Amygdala (tissue), 56 donors: ENCODE measurements at places on chromosomes 4 and X.

DNA sequence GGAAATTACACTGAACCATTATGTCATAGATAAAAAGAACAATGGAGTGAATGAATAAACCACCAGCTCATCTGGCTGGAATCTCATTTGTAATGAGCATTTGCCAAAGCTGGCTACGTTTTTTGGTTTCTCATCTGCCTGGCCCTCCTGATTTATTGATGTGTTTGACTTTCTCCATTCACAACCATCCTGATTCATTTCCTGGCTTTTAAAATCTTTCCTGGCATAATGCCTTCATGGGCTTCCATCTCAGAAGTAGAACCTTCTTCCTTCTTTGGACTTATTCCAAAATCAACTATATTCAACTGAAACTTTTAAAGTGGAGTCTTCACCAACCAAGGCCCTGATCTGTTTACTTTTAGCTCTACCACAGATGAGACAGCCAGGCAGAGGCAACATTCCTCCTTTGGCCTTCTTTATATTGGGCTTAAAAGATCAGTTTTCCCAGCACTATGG lies 36.0 kb upstream of the ARSJ start:
- DNase-seq = no peak

GRCh38 chr4:1640190-1640589 lies 43.9 kb downstream of the FAM53A start:
- no peak for DNase-seq

- DNase-seq = no peak
Measured at GRCh38 chr4:64359489-64359888, 49.8 kb downstream of the TECRL start.

GRCh38 chr4:171981185-171981584 lies 168.0 kb downstream of the GALNTL6 start:
- DNase-seq = no peak

- no peak for DNase-seq
Measured at GRCh38 chr4:37666625-37667071, 19.5 kb downstream of the RELL1 start.

GRCh38 chr4:41132055-41132683 lies 82.2 kb downstream of the APBB2 start:
- no peak for DNase-seq

DNA sequence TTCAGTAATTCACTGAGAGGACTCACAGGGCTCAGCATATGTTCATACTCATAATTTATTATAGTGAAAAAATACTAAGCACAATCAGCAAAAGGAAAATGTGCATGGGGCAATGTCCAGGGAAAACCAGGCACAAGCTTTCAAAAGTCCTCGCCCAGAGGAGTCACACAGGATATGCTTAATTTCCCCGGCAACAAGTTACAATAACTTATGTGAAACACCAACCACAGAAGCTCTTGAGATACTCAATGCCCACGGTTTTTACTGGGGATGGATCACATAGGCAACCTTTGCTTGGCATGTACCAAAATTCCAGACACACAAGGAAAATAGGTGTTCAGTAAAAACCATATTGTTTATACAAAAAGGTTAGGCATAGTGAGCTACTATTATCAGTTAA lies 38.5 kb upstream of the STPG2 start:
- DNase-seq = no peak

- DNase-seq = peak; percentile 88
Measured at GRCh38 chrX:154515966-154516655, at the start of gene FAM3A. FAM3A (minus strand) TSS chrX:154516232; CDS start chrX:154515772, 460 bp downstream.

- no peak for DNase-seq
Measured at GRCh38 chr4:104351706-104352105, 143.0 kb downstream of the CXXC4 start.

DNA sequence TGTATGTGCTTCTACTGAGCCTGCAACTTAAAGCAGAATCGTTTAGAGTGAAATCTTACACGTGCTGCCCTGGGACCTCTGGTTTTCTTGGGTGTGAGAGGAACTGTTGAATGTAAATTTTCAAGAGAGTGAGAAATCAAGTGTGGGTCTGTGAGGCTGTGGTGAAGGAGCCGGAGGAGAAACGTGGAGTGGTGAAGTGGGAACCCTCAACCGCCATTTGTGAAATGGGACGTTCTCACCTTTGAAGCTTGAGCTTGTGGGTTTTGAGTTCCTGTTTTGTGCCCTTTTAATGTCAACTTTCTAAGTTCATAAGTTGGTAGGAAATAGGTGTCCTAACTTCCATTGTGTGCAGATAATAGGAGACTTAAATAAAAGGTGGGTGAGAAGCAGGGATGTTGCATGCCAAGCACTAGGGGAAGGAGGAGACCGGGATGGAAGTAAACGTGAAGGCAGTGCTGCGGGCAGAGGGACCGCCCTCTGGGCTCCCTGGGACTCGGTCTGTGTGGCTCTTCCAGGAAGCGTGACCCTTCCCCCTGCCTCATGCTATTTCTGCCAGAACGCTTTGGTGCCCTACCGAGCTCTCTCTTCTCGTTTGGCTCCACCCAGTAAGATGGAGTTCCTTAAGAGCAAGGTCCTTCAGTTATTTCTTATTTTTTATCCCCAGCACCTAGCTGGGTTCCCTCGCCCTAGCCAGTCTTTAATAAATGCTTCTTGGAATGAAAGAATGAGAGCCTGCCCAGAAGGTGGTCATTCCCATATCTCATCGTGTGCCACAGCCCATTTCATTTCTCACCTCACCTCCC lies 56.0 kb downstream of the TMEM131L start:
- no peak for DNase-seq

GRCh38 chr4:138925495-138925894 lies 90.1 kb upstream of the NOCT start:
- DNase-seq = no peak

DNA sequence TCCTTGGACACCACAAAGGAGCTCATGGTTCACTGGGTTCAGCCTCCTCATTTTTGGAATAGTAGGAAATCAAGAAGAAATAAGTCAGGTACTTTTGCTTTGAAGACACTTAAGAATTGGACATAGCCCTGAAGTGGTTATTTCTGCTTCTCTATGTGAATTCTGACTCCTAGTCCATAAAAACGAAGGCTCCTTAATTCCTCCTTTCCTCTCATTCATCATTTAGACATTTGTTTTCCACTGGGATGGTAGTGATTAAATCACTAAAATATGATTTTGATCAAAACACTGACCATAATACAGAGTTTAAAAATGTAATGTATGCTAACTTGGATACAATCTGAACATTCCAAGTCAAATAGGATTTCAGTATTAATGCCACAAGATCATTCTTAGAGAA lies 34.7 kb upstream of the CYP2U1 start:
- no peak for DNase-seq

GRCh38 chr4:121248747-121249146 lies 84.6 kb upstream of the TNIP3 start:
- DNase-seq = no peak

DNA sequence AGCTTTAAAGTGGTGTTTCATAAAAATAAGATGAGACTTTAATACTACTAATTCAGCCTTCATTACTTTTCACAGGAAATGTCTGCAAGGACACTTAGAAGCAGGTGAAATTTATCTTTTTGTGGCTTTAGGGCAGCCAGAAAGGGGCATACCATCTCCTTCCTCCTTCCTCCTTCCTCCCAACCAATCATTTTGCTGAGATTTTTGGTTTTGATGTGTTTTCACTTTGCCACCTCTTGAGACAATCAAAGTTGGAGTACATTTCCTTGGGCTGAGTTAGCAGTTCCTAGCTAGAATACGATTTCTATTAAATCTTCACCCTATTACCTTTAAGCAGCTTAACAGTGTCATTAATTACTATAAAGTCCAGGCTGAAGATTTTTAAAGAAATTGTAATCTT lies 5.1 kb upstream of the NDST3 start:
- DNase-seq = no peak

GRCh38 chr4:137312257-137312656 lies 220.0 kb downstream of the PCDH18 start:
- no peak for DNase-seq

- DNase-seq = no peak
Measured at GRCh38 chrX:34918091-34918736, 24.4 kb upstream of the FAM47B start.

GRCh38 chr4:127400276-127400675 lies 232.5 kb upstream of the INTU start:
- no peak for DNase-seq

- DNase-seq = no peak
Measured at GRCh38 chr4:85952972-85953650, 406.7 kb downstream of the MAPK10 start.

- DNase-seq = no peak
Measured at GRCh38 chr4:130186931-130187330, 1091.0 kb downstream of the C4orf33 start.

DNA sequence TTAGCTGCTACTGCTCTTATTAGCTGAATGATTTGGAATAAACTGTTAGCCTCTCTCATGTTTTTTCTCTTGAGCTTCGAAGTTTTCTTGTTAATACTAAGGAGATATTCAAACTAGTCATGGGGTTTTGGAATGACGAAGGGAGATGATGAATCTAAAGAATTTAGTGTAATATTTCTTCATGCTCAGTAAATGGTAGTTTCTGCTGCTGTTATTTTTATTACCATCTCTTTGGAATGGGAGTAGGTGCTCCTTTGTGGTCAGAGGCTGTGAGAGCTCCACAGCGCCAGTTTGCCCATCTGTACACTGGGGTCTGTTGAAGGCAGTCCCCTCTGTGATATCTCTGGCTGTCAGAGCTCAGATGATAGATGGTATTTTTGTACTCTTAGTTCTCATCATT lies 33.7 kb downstream of the HTT start:
- no peak for DNase-seq

DNA sequence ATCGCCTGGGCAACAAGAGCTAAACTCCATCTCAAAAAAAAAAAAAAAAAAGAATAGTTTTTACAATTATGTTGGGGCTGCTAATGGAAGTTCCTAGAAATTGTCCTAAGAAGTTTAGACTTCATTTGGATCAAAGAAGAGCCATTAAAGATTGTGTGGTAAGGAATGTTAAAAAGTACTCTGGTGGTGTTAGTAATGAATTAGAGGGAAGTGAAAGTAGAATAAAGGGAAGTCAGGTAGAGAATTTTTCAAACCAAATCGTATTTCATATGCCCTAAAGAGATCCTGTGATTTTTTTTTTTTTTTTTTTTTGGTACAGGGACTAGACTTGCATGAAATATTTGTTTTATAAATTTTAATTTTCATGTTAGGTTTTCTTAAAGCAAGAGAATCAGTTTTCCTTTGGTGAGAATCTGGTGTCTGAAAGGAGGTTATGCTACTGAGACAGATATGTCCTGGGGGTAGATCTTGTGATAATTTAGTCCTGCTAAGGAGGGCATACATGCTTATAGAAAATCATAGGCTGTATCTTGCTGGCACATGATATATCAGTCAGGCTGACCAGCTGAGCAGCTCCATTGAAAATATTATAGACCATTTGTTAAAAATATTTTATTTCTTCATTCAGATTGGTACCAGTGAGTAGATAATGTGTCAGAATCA lies 10.7 kb downstream of the SEC24B start:
- no peak for DNase-seq

GRCh38 chrX:2502668-2503519 lies 2.1 kb upstream of the DHRSX start:
- no peak for DNase-seq

DNA sequence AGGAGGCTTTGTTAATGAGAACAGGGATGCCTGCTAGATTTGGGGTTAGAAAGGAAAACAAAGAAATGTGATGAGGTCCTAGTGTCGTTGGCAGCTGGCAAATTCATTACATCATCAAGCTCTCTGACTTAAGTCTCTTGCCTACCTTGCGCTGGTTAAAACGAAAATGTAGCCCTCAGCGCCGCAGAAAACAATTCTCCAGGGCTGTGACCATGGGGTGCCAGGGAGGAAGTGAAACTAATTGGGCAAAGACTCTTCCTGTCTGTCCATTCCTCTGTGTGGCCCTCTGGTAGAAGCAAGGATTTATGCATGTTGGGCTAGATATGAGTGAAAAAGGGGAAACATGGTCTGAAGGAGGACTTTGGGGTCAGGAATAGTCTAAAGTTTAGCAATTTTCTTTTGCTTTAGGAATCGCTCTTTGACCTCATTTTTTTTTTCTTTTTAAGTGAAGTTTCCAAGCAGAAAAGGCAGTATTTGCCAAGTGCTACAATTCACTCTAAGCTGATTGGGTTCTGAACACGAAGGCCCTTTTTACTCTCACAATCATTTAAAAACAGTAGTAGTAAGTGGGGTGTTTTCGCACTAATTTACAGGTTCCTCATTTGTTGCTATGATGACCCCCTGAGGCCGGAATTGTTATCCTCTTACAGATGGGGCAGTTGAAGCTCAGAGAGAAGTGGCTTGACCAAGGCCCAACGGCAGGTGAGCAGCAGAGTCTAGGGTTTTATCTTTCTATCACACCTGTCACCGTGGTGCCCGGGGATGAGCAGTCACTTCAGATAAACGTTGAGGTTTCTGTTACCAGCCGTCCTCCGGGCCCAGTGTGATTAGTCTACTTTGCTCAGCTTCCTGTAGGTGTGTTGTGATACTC lies 27.3 kb upstream of the CHRNA9 start:
- no peak for DNase-seq

DNA sequence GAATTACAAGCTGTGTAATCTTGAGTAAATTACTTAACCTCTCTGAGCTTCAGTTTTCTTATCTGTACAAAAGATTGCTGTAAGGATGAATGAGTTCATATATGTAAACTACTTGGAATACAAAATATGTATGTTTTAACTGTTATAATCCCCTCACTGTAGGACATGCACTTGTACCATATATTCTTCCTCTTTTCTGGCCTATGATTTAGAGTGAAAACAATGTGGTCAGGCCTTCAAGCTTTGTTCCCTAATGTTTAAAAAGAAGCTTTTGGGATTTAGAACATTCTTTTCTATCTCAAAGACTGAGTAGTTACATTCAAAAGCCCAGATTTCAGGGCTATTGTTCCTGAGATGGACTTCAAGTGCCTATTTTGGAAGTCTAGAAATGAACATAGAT lies 26.7 kb upstream of the GPRIN3 start:
- DNase-seq = no peak

DNA sequence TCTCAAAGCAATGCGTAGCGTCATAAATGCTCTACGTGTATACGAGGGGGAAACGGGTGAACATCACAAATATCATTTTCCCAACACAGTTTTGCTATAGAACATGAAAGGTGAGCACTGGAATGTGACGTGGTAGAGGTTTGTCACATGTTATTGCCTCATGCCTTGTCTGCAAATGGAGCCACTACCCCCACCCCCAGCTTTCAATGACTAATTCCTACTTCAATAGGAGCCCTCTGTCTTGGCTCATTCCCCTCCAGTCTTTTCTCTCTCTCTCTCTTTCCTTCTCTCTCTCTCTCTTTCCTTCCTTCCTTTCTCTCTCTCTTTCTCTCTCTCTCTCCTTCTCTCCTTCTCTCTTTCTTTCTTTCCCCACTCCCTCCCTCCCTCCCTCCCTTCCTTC lies 127.0 kb downstream of the STOX2 start:
- DNase-seq = no peak

GRCh38 chr4:188127214-188127874 lies 11.9 kb upstream of the TRIML1 start:
- no peak for DNase-seq

DNA sequence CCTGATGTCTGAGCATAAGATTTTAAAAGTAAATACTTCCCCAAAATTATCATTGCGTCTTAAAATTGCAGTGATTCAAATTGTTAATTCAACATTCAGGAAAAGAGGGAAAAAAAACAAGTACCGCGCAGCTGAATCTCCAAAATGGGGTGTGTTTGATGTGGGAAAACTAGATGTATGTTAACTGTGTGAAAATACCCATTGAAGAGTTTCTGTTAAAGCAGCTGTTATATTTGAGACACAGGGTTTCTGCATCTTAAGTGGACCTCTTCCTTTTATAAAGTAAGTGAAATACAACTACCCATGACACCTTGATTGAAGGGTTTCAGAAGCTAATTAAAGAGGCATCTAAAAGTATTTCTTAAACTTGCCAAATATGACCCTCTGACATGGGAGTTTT lies 1186.1 kb downstream of the NLGN4X start:
- DNase-seq = no peak

GRCh38 chrX:44096666-44097065 lies 123.5 kb upstream of the NDP start:
- no peak for DNase-seq
